ENCODE measurements at places on chromosomes 2 and 18. TPM values are rescaled to one million over a fixed set of nuclear protein-coding genes. Genes with fewer than 3 reads are reported as not detected.

GRCh38 chr2:215680605-215681598 is 245.0 kb upstream of the FN1 start:
- DNase-seq, result peak; percentile 30

DNA sequence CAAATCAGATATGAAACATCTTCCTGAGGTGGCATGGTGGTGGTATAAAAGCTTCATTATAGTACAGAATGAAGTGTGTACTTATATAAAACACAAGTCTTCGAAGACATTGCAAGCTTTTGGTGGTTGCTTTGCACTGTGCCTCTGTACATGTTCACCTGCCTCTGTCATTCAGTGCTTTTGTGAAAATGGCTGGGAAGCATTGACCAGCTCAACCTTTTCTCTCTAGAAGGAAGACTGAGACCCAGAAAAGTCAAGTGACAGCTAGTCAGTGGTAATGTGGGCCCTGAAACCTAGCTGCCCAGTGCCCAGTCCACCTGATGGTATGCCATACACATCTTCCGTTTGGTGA is 12.1 kb downstream of the ITGA6 start:
- DNase-seq, result no peak

SNORC gene
- 0.06 TPM for polyA plus RNA-seq

GRCh38 chr18:32511147-32511546 is 40.5 kb upstream of the GAREM1 start:
- DNase-seq, result no peak

DNA sequence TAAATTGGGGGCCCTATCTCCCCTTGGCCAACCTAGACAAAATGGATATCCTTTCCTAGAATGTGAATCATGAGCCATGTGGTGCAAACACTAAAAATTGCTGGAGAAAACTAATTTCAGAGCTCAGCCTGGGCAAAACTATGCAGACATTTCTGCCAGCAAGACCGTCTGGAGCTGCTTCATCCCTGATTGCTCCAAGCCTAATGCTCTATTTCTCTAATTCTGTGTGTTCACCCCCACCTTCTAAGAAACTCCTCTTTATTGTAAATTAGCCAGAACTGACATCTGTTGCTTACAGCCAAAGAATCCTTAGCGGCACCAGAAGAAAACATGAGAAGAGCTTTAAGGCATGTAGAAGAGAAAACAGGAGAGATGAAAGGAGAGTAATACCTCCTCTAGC is 337.7 kb upstream of the CHAC2 start:
- DNase-seq, result no peak

AMER3 gene
- polyA plus RNA-seq, result not detected

ACVR1 gene
- 24.1 TPM for polyA plus RNA-seq

GRCh38 chr2:180699657-180700361 is 280.6 kb upstream of the UBE2E3 start:
- no peak for DNase-seq

DNA sequence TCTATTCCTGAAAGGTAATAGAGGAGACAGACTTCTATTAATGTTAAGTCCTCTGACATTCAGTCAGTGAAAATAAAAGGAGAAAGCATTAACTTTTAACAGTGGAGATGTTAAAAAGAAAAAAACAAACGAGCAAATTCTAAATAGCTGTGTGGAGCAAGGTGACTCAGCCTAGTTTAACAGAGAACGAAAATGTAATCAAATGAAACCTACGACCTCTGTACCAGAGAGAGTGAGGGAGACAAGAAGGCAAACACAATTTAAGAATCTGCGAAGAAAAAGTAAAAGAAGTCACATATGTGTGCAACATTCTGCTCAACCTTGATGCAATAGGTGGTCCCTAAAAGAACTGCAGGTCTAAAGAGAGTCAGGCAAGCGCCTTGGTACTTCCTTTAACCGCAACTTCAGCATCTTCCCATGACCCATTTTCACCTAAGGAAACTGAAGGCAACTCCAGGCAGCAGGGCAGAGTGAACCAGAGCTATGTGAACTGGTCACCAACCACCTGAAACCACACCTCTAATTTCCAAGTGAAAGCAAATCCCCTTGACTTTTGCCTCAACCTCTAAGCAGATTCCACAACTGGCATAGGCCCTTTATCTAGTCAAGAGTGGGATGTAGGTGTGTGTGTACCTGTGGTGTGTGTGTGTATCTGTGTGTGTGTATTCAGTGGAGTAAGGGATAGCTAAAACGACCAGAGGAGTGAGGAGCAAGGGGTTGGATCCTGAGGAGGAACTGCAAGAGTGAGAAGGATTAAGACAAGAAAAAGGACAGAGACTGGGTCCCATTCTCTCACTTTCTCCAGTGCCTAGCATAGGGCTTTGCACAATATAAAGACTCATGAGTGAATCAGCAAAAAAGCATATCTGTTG is 43.0 kb downstream of the FIGN start:
- no peak for DNase-seq

CHRNG gene
- polyA plus RNA-seq, result 7.3 TPM

DNA sequence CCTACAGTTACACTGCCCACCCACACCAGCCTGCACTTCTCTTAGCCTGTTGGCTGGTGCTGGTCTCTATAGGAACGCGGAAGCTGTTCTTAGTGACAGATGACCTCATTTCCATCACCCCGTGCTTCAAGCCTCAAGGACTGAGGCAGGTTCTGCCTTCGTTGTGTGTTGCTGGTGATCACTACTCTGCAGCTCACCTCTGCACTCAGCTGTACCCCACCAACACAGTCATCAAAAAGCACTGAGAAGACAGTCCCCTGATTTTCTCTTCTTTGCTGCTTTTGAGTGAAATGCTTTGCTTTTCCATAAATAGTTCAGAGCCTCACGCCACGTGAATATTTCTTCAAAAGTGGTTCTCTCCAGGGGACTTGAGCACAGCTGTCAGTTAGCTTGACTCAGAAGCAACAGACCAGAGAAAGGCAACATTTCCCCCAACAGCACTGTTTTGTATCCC is 225.7 kb upstream of the CCDC150 start:
- DNase-seq, result no peak

DNA sequence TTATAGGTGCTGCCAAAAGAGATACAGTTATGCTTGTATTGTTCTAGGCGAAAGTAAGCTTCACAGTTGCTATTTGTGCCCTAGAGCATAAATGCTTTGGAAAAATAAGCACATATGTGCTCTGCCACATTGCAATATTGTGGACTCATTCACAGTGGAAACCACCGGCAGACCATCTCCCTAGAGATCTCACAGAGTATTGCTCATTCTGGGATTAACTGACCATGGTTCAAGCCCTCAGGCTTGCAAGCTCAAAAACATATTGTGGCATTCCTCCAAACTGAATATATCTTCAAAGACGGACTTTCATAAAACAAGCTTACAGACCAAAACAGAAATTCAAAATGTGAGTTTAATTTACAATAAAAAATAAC is 158.2 kb upstream of the CCDC150 start:
- no peak for DNase-seq

GRCh38 chr2:109409321-109410038 is 204.3 kb downstream of the SEPTIN10 start:
- no peak for DNase-seq

All from psoas muscle (tissue), 8 donors.